Fibroblast of villous mesenchyme (primary cell): ENCODE measurements at places on chromosomes 2 and 18. TPM values are rescaled to one million over a fixed set of nuclear protein-coding genes. Genes with fewer than 3 reads are reported as not detected.

- no peak for DNase-seq
These were observed 164.6 kb downstream of the TMEM247 start for GRCh38 chr2:46643951-46644350.

DNA sequence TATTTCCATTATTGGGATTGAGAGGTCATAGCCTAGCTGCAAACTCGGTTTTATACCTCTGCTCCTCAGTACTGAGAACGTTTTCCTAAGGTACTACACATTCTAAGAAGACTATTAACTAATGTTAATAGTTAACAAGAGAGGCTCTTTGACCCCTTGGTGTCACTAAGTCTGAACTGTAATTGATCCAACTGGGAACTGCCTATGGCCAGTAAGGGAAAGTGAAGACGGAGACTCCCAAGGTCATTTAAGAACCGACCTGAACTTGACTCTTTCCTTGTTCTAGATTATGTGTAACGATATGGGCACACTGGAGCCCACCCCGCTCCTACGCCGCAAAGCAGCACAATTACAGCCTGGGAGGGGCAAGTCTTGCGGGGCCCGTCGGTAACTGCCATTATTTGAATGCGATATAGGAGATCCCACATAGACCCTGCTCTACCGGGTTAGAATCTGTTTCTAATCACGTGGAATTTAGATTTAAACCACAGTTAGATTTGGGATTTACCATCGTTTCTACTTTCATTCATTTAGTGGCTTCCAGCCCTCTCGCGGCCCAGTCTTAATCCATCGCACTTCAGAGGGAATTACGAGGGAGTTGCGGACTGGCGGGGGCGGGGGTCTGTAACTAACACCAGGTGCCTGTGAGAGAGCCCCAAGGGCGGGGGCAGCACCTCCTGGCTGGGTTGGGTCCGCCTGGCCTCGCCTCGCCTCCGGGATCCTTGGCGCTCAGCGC is 84.1 kb upstream of the EPB41L3 start:
- no peak for DNase-seq

GRCh38 chr18:9000733-9001132 is 101.8 kb upstream of the NDUFV2 start:
- DNase-seq: peak; percentile 58

- no peak for DNase-seq
These were observed 166.4 kb upstream of the PID1 start for GRCh38 chr2:229437467-229437866.

- DNase-seq: no peak
These were observed 11.7 kb upstream of the ABCB11 start for GRCh38 chr2:169042856-169043255.

EIF2B4 gene
- 28.9 and 29.3 TPM in 2 replicates for total RNA-seq

SP140 gene
- total RNA-seq: 0.86 and 0.97 TPM in 2 replicates
